ENCODE measurements at places on chromosomes 3 and 15.

- no peak for DNase-seq
Measured at GRCh38 chr3:141250342-141250741, 18.7 kb downstream of the PXYLP1 start.

- DNase-seq = no peak
Measured at GRCh38 chr3:100503448-100503847, 11.0 kb downstream of the TMEM45A start.

- peak; percentile 18 for DNase-seq
Measured at GRCh38 chr3:21752749-21753347, 1.8 kb upstream of the ZNF385D start.

GRCh38 chr3:139894643-139894989 lies 40.4 kb upstream of the CLSTN2 start:
- no peak for DNase-seq

GRCh38 chr3:77935418-77935817 lies 895.5 kb downstream of the ROBO2 start:
- no peak for DNase-seq

GRCh38 chr3:52313188-52313773 lies 2.8 kb upstream of the DNAH1 start:
- no peak for DNase-seq

- no peak for DNase-seq
Measured at GRCh38 chr3:14404631-14405359, 2.4 kb downstream of the SLC6A6 start.

- no peak for DNase-seq
Measured at GRCh38 chr3:16147220-16147994, 27.1 kb upstream of the GALNT15 start.

GRCh38 chr3:72384602-72385001 lies 463.6 kb downstream of the SHQ1 start:
- no peak for DNase-seq

GRCh38 chr3:10338591-10339353 lies 17.9 kb upstream of the SEC13 start:
- DNase-seq = no peak

DNA sequence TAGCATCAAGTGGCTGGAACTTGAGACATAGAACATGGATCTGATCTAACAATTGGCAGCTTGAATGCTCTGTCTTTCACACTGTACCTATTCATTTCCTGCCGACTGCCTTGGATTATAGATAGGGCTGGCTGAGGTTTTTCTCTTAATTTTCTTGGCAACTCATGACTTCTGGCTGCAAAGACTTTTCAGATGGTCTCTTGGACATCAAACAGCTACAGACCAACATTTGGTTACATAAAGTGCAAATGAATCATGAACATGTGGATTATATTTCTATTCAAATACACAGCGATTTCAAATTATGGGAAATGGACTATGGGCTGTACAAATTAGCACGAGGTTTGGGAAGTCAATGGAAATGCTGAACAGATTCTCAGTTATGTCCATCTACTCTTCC lies 26.2 kb upstream of the IL16 start:
- no peak for DNase-seq

DNA sequence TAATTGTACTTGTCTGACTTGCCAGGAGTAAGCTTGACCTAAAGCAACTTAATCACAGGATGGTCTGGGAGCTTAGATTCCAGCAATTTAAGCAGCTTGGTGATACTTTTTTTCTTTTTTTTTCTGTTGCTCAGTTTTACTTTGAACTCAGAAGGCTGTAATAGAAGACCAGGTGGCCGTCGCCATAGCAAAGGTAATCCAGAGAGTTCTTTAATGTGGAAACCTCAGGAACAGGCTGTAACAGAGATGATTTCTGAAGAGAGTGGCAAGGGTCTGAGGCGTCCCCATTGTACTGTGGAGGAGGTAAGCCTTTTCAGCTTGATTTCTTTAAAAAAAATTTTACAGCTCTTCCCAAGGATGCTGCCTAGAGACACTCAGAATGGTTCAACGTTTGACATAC lies 20.1 kb downstream of the SENP2 start:
- no peak for DNase-seq

Data from erythroblast (primary cell).